Activated T-cell treated with anti-CD3 and anti-CD28 coated beads for 48 hours (primary cell): ENCODE measurements at places on chromosomes 12 and 14.
A peak's percentile ranks its signal among the peaks of the same experiment; 100 is the strongest.

- DNase-seq: no peak
These were observed 25.1 kb downstream of the SLC4A8 start for GRCh38 chr12:51449580-51450246.

DNA sequence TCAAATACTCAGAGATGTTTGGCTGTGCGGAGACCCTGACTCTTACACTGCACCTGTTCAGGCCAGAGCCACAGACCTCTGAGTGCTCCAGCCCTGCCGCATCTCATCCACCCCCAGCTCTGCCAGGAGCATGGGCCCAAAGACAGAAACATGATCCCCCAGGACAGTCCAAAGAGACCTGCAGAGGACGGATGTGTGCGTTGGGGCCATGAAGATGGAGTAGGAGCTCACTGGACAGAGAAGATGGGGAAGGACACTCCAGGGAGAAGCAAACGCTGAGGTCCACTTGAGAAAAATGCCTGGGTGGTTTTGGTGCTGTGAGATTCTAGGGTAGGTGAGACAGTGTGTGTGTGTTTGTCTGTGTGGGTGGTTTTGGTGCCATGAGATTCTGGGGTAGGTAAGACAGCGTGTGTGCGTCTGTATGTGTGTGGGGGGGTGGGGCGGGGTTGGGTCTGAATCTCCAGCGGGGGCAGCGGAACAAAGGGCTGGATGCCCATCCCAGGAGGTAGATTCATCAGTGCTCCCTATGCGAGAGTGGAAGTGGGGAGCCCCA lies 818 bp upstream of the HHIPL1 start:
- DNase-seq: no peak

DNA sequence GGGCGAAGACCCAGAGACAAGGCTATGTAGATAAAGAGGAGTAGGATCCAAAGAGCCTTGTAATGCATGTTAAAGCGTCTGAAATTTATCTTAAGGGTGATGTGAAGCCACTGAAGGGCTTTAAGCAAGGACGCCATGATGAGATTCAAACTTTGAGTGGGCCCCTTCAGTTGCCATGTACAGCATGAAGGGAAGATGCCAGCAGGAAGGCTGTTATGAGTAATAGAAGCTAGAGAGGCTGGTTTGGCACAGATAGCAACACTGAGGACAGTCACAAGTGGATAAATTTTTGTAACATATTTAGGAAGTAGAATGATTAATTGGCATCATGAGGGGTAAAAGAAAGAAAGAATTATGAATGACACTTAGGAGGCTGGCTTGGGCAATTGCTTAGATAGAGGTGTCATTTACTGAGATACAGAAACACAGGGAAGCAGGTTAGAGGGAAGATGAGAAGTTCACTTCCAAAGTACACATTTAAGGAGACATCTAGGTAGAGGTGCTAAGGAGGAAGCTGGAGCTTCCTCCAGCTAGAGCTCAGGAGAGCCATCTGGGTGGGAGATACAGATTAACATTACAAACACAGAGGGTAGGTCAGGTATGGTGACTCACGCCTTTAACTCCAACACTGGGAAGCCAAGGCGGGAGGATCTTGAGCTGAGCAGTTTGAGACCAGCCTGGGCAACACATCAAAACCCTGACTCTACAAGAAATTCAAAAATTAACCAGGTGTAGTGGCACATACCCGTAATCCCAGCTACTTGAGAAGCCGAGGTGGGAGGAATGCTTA lies 13.7 kb downstream of the ATG2B start:
- no peak for DNase-seq

DNA sequence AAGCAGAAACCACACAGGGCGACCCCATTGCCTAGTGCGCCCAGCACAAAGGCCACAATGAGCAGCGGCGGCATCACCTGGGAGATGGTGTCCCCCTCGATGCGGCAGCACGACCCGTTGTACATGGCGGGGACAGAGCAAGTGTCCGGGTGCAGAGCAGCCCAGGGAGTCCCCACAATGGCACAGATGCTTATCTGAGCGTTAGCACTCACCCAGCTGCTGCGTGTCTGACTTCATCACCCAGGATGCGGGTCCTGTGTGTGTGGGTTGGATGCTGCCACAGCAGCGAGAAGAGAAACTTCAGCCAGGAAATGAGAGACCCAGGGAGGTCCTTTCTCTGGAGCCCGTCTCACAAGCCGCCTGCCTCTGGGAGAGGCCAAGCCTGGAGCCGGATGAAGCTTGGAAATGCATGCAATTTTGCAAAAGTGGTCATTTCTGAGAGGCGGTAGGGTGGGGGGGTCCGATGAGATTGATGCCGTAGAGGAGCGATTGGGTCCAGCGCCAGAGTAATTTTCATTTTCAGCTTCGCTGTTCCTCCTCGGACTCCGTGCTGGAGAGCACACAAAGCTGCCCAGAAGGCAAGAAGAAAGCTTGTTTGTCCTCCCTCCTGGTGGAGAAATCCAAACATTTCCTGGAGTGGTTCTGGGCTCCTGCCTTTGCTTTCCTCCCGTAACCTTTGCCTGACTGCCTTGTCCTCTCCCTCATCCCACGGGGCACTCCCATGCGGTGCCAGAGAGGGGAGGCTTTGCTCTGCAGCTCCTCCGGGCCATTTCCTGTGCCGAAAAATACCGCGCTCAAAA lies at the start of gene HCAR1:
Gene HCAR1 (minus strand): TSS at position 630 of the 800 bp plus-strand sequence. CDS start 505 bp downstream, at position 125.
- peak; percentile 60 for DNase-seq

DNA sequence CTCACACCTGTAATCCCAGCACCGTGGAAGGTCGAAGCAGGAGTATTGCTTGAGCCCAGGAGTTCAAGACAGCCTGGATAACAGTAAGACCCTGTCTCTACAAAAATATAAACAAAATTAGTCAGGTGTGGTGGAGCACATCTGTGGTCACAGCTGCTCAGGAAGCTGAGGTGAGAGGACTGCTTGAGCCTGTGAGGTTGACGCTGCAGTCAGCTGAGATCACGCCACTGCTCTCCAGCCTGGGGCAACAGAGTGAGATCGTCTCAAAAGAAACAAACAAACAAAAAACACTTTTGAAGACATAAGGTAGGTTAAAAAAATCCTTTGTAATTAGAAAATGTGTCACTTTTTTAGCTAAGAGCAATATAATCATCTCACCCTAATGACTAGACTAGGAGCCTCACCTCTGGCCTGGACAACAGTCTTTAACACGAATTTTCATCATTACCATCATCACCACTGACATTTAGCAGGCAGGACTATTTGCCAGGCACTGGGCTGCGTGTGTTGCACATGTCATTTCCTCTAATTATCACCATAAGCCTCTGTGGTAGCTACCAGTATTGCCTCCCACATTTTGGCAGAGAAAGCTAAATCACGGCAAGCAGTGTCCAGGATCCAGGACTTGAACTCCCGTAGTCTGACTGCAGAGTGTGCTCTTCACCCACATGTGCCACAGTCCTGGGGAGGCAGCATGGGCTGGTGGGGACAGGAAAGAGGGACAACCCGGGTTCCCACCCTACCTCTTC lies 4.6 kb upstream of the SYCP3 start:
- DNase-seq: no peak

GRCh38 chr14:104382361-104383087 lies 197.0 kb upstream of the C14orf180 start:
- no peak for DNase-seq

DNA sequence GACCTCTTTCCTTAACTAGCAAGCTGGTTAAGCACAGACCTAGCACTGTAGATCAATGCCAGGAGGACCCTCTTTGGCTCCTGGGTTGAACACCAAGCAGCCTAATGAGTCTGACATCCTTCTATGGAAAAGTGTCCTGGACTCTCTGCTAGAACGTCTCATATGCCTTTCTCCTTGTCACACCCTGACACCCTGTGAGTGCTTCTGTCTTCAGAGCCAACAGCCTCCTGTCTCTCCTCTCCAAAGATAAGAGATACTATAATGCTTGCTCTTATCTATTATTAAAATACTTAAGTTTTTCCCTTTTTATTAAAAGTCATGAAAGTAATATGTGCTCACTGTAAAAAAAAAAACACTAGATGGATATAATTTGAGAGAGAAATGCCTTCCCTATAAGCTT lies 222.7 kb downstream of the FOXN3 start:
- DNase-seq: no peak

- DNase-seq: no peak
These were observed 3.5 kb downstream of the IFI27 start for GRCh38 chr14:94113908-94114588.

DNA sequence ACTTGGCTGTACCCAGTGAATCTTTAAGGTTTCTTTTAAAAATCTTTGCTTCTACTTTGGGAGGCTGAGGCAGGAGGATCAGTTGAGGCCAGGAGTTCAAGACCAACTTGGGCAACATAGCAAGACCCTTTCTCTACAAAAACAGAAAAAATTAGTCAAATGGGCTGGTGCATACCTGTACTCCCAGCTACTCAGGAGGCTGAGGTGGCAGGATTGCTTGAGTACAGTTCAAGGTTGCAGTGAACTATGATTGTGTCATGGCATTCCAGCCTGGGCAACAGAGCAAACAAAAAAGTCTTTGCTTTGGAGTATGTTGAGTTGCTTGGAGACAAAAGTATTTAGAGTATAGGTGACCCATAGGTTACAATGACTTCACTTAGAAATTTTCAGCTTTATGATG lies 6.2 kb upstream of the DDX55 start:
- DNase-seq: no peak

- DNase-seq: no peak
These were observed 41.9 kb upstream of the BDKRB2 start for GRCh38 chr14:96162741-96163140.

GRCh38 chr12:25800101-25800500 lies 158.4 kb upstream of the RASSF8 start:
- DNase-seq: no peak
